ENCODE measurements at places on chromosomes 13 and 19. TPM values are rescaled to one million over a fixed set of nuclear protein-coding genes. Genes with fewer than 3 reads are reported as not detected.

DNA sequence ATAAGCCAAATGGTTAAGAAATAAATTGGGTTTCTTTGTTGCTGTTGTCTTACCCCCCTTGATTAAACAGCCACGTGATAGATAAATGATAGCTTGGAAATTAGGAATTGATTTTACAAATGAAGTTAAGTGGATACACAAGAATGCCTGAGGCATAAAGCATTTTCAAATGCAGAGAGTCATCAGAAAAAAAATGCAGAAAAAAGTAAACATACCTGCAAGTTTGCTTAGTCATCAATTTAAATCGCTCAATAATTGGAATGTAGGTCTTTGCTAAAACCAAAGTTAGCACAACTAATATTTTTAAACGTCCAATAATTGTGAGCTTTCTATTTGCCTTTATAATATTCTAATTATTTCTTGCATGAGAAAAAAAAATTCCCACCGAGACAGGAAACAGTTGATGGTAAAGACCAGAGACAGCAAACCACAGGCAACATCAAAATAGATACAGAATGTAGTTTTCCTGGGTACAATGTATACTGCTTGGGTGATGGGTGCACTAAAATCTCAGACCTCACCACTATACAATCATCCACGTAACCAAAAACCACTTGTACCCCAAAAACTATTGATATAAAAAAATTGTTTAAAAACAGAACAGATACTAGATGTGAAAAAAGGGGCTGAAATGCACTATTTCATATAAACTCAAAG, 924.0 kb downstream of the PCDH9 start:
- no peak for DNase-seq

DNA sequence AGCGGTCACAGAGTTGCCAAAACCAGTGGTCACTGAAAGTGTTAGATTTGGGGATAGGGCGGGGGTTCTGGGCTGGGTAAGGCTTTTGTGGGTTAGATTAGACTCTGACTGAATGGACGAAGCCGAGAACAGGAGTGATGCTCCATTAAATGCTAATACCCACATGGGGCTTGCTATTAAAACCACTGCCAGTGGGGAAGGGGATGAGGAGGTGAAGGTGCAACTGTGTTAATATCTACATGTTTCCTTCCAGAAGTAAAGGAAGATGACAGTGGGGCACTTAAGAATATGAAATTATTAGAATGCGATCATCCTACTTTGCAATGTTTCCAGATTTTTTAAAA, 573 bp upstream of the ZNF614 start:
- DNase-seq, result no peak

DNA sequence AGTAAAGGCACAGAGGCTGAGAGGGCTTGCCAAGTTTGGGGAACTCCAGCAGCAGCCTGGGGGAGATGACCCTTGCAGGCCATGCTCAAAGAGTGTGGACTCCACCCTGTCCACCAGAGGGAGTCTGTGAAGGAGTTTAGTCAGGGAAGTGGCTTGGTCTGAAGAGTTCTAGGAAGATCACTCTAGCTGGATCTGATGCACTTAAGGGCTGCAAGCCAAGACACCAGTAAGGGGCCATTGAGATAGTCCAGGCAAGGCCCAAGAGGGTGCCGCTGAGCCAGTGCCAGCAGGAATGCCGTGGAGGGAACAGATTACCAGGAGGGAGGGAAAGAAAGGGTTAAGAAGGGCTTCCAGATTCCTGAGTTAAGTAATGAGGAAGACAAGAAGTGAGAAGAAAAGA, 68.7 kb downstream of the ZAR1L start:
- DNase-seq, result peak; percentile 38

DNA sequence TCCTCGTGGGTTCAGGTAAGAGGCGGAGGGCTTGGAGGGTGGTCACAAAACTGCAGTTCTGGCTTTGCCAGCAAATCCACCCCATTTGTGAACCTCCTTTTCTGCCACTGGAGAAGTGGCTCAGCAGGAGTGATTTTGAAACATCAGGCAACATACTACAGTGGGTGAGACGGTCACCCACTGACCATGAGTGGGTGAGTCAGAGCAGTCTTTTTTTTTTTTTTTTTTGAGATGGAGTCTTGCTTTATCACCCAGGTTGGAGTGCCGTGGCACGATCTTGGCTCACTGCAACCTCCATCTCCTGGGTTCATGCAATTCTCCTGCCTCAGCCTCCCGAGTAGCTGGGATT, 3.0 kb downstream of the TOMM40 start:
- no peak for DNase-seq

The ZNF737 gene
- 46.8 TPM for total RNA-seq

The FAM83E gene
- total RNA-seq, result 3.8 TPM

The KLHL1 gene
- 0.33 TPM for total RNA-seq

- no peak for DNase-seq
Observed at GRCh38 chr13:108981407-108981806, 352.0 kb downstream of the MYO16 start.

The THAP8 gene
- 10.1 TPM for total RNA-seq

The SLC17A7 gene
- 0.29 TPM for total RNA-seq
